ENCODE measurements at places on chromosomes 12 and 14. TPM values are rescaled to one million over a fixed set of nuclear protein-coding genes. Genes with fewer than 3 reads are reported as not detected.

- no peak overlapping the region for H3K27ac ChIP-seq
- no peaks in the 10 kb centered on the region for H3K27me3 ChIP-seq
- no peak for DNase-seq
- H3K4me1 ChIP-seq = peaks cover 14% of the 10 kb centered on the region
- no peak overlapping the region for H3K4me3 ChIP-seq
Measured at GRCh38 chr12:131805421-131805820, 22.8 kb upstream of the MMP17 start.

CS gene
- total RNA-seq = 67.2 TPM

- DNase-seq = peak; percentile 91
- H3K4me1 ChIP-seq = peaks cover 5% of the 10 kb centered on the region
- no peak overlapping the region for H3K27ac ChIP-seq
- H3K36me3 ChIP-seq = no peaks in the 10 kb centered on the region
- no peak overlapping the region for H3K4me3 ChIP-seq
- H3K27me3 ChIP-seq = no peaks in the 10 kb centered on the region
Measured at GRCh38 chr14:93133464-93133863, 17.7 kb upstream of the ITPK1 start.

ASB2 gene
- not detected for total RNA-seq

PLCZ1 gene
- not detected for total RNA-seq

DNA sequence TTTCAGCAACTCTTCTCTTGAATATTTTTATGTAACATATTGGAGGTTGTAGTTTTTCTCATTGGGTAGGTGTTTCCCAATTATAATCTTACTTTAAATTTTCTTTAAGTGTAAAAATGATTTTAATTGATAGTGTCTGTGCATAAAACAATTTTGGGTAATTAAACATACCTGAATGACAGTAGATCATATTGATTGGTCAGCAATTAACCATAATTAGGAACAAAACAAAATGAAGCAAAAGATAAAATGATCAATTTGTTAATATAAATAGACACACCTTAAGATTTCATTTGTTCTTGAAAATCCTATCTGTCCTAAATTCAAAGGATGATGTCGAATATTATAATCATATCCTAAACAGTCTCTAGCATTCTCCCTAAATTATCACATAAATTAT is 468.3 kb downstream of the PDZRN4 start:
- H3K4me1 ChIP-seq = no peaks in the 10 kb centered on the region
- H3K27me3 ChIP-seq = no peaks in the 10 kb centered on the region
- DNase-seq = no peak
- no peak overlapping the region for H3K27ac ChIP-seq

All from GM23248 (cell line).